ENCODE measurements at places on chromosomes 12 and 14.

DNA sequence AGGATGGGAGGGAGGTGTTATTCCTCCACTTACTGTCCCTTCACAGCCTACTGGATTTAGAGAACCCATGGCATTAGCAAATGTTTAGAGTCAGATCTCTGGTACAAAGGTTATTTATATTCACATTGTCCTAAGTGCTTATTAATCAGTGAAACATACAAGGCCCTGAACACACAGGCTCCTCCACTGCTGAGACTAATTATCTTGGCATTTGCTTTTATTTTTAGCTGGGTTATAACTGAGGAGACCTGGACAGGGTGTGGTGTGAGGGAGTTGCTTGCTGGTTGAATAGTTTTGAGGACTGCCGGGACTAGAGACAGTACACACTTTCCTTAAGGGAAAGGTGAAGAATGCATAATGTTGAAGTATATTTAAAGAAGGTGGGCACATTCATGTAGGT, 77.5 kb downstream of the FIGNL2 start:
- DNase-seq: no peak

DNA sequence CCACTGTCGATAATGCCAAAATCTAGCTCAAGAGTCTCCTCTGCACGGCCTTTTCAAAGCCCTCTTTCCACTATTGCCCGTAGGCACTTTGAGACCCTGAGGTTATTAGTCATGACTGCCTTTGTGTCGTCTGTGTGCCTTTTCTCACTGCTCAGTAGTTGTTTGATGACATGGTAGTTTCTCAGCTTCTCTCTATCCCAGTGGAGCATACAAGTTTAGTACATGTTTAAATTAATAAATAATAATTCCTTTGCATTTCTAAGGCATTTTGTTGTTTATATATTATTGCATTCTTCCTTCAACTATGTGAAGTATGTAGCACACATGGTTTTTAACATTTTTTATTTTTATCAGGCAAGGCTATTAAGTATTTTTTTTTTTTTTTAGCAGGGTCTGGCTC, 458.1 kb downstream of the PCNX1 start:
- no peak for DNase-seq

DNA sequence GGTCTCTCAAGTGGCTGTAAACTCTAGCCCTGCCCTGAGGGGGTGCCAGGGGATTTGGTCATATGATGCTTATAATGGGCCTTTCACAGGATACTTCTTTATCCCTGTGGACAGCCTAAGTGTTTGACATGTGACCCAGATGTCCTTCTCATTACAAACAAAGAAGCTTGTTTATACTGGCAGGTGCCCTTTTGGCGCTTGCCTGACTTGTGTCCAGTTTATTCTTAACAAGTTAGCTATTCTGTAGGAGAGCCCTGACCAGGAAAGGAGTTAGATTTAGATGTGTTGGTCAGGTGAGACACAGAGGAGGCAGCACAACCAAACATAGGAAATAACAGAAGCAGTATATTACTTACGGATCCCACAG, 51.9 kb downstream of the CCDC91 start:
- DNase-seq: no peak

DNA sequence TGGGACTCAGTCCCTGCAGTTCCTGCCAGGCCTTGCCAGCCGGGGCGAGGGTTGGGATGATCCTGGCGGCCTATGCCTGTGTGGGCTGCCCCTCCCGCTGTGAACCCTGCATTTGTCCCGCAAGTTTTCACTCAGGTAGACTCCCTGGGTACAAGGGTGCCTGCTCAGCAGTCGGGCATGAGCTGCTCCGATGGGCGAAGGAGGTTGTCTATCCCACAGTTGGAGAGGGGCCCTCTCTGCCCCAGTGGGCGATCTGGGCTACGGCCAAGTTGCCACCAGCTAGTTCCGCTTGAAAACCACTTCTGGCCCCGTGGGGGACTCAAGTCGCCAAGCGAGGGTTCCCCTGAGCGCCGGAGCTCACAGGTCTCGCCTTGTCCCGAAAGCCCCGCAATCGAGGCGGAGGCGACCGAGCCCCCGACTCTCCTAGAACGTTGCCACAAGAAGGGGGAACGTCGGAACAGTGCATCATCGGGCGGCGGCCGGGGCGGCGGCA, 365 bp upstream of the TPI1 start:
- no peak for DNase-seq

DNA sequence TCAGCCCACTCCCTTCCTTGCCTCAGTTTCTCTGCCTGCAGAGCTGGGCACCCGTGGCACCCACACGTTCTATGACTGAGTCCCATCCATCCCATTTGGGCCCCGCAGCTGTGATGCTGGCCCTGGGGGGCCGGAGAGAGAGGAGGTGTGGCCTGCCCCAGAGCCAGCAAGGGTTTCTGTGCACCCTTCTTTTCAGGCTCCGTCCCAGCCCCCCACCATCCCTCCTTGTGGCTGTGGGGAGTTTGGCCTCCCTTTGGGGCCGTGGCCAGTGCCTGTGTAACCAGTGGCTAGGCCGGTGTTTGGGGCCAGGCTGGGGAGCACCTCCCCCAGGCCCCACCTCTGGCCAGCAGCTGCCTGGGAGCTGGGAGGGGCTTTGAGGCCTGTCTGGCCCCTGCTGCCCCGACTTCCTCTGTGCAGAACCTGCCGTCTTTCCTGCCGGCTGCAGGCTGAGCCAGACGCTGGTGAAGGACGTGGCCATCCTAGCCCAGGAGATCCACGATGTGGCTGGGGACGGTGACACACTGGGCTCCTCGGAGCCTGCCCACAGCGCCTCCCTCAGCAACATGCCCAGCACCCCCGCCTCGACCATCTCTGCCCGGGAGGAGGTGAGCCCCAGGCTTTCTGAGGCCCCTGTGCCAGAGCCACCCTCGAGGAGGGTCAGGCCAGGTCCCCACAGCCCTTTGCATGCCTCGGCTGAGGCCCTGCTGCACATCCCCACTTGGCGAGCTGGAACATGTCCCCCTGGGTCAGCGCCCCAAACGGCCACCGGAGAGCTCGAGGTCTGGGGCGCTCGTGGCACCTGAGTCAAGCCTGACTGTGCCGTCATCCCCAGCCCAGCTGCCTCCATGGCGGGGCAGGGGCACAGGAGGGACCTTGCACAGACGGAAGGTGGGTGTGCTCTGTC, 27.7 kb downstream of the CEP170B start:
- no peak for DNase-seq

DNA sequence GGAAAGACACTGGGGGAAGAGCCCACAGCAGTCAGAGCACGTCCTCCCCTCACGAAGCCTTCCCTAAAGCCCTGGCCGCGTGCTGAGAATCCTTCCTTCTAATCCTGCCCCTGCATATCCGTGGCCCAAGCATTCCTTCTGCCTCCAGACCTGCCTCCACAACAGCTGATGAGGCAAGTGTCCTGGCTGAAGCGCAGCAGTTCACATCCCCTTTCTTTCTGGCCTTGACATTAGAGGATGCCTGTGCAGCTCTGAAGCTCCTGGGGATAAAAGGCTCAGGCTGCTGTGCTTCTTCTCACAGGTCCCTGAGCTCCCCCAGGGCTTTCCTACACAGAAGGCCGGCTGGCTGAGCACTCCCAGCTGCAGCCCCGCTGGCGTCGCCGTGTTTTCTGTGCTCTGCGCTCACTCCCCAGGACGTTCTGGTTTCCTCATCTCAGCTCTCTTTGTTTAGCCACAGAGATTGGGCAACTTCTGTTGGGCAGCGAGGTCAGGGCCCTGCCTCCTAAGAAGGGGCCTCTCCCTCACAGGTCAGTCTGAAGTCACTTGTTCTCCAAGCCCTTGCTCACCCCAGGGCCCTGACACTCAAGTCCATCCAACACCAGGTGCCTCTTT, 45.8 kb downstream of the NINJ2 start:
- no peak for DNase-seq

- no peak for DNase-seq
Observed at GRCh38 chr14:100263141-100263540, 24.2 kb downstream of the YY1 start.

- DNase-seq: no peak
Observed at GRCh38 chr14:95536671-95537070, 1.8 kb downstream of the GLRX5 start.
